ENCODE measurements at places on chromosomes 2 and 18.
A peak's percentile ranks its signal among the peaks of the same experiment; 100 is the strongest.

GRCh38 chr2:143930891-143931290 is 589.0 kb downstream of the ZEB2 start:
- DNase-seq: no peak

- no peak for DNase-seq
Measured at GRCh38 chr2:228181098-228182019, at the start of gene SPHKAP. SPHKAP (minus strand) TSS chr2:228181687; CDS start chr2:228181598, 89 bp downstream.

DNA sequence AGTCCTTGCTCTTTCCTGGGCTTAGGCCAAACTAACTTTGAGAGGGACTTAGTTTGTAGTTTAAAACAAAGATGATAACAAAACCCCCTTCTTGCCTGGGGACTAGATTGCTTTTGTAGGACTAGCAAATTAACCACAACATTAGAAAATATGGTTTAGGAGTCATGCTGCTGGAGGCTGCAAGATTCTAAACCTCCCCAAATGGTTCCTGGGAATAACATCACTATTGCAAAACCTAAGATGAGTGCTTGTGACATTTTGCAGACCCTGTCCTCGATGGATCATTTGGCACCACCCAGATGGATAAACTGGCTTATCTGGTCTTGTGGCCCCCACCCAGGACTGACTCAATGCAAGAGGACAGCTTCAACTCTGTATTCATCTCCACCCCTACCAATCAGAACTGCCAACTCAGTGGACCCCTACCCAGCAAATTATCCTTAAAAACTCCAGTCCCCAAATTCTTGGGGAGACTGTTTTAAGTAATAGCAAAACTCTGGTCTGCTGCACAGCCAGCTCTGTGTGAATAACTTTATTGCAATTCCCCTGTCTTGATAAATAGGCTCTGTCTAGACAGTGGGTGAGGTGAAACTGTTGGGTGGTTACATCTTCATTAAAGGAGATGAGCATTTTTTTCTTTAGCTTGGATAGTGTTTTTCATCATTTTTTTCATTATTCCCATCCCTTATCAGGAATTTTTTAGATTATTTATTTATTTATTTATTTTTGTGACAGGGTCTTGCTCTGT is 58.9 kb downstream of the SPTBN1 start:
- no peak for DNase-seq

DNA sequence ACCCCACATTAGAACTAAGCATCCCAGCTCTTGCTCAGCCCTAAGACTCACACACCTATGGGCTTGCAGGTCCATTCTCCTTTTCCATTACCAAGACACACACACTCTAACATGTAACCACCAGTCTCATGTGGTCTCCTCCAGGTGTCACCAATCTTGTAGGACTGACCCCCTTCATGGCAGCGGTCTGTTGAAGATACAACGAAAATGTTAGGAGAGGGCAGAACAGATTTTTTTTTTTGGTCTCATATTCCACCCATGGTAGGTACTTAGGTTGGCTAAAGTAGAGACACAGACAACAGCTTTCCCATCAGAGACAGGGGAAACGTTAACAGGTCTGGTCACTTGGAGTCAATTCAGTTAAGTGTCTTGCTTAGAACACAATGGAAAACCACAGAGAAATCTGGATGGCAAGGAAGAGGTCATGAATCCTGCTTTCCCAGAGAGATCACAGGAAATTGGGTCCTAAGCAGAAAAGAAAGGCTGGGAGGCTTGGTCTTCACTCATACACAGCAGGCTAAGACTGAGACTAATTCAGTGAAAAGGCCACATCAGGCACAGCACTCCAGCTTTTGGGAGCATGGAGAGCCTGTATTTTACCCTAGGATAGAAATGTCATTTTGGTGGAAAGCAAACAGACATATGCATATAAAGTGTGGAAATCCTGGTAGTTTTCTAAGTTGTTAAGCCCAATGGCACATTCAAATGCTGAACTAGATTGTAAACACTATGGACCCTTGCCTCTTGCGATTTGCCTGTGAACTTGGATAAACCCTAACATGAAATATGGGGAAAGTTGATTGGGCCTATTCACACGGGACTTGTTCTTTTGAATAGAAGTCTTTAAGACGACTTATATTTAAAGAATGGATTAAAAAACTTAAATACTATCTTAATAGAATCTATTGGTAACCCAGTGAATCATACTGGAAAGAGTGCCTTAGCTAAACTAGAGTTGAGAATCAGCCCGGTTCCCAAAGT is 3.8 kb downstream of the FN1 start:
- no peak for DNase-seq

GRCh38 chr18:46386788-46387187 is 270.2 kb downstream of the LOXHD1 start:
- DNase-seq: no peak

DNA sequence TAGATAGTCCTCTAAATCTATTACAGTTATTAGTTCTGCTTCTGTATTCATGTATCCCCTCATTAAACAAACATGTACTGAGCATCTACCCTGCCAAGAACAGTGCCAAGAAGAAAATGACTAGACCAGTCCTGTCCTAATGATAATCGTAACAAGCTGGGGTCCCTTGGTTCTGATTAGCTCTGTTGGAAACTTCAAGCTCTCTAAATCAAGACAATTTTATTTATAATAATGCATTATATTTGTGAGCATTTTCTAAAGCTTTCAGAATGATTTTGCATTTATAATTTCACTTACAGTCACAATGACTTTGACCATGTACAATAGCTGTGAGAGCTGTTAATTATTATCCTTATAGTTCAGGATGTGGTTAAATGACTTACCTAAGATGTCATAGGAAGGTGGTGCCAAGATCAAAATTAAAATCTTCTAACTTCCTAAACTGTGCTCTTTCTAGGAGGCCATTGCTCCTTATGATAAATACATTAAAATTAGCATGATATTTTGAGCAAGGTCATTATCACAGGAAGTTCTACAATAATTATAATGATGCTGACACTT is 336.5 kb upstream of the SLC39A10 start:
- no peak for DNase-seq

GRCh38 chr2:54604871-54605270 is 118.6 kb upstream of the EML6 start:
- no peak for DNase-seq

DNA sequence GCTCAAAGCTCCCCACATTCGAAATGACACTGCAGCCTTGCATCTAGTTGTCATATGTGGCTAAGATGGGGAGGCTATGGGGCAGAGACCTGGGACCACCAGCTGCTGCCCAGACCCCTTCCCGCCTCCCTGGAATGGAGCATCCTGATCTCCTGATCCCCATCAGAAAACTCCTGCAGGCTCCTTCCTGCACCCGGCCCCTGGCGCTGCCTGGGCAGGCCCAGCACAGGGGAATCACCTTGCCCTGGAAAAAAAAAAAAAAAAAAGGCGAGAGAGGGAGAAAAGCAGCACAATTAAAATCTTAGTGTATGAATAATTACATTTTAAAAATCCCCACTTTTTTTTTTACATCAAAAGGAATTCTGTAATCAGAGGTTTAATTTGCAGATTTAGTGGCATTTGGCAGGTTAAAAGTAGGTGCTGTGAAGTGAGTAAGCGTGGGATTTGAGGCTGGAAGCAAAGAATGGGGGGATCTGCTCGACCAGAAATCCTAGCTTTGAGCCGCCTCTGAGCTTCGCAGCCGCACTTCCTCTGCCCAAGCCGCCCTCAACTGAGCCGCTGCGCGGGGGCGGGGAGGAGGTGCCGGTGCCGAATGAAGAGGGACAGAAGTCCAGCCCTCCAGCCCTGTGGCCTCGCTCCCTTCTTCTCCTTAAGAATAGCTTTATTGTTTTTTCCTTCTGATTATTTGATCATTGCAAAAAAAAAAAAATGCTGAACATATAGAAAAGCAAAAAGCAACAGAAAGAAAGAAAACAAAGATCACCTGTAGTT is 30.0 kb downstream of the THNSL2 start:
- DNase-seq: no peak

DNA sequence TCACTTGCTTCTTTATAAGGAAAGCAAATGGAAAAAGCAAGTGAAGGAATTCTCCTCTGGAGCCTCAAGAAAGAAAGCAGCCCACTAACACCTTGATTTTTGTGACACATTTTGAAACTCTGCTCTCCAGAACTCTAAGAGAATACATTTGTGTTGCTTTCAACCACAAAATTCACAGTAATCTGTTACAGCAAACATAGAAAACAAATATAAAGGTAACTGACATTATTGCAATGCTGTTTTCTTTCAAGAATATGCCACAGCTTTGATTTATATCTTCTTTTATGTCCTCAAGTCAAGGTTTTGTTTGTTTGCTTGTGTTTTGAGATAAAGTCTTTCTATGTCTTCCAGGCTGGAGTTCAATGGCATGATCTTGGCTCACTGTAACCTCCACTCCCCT is 103.1 kb upstream of the FIGN start:
- DNase-seq: no peak

GRCh38 chr2:45962177-45962921 is 310.9 kb downstream of the PRKCE start:
- no peak for DNase-seq

DNA sequence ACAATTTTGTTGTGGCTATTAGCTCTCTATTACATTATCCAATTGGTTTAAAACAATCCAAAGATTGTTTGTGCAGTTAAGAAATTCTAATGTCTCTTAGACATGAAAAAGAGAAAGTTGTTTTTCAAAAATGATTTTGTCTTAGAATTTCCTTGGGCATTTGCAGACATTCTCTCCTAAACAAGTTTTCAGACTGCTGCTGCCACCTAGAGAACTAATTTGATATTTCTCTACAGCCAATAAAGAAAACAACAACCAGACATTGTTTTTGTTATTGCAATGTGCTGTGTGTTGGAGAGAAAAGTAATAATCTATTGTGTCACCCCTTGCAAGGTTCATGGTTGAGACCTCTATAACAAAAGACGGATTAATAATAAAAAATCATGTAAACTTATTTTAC is 119.0 kb upstream of the SYT4 start:
- DNase-seq: no peak

DNA sequence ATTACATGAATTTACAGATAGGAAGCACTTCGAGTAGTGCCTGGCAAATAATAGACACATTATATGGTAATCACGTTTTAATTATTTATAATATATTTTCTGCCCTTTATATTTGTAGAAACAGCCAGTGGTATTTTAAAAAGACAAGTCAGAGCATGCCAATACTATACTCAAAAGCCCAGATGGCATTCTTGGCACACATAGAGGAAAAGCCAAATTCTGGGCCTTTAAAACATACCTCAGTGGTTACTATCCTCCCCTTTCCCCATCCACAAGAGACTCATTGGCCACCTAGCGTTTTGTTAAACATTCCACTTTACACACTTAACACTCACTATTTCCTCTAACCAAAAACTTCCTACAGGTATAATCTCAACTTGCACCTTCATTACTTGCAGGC is 63.3 kb upstream of the ZNF804A start:
- no peak for DNase-seq

DNA sequence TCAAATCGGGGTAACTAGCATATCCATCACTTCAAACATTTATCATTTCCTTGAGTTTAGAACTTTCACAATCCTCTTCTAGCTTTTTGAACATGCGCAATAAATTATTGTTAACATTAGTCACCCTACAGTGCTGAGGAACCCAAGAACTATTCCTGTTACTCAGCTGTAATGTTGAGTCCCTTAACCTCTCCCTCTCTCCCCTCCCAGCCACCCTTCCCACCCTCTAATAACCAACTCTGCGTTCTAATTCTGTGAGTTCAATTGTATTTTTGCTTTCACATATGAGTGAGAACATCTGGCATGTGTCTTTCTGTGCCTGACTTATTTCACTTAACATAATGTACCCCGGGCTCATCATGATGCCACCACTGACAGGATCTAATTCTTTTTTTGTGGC is 78.6 kb upstream of the RANBP2 start:
- no peak for DNase-seq

DNA sequence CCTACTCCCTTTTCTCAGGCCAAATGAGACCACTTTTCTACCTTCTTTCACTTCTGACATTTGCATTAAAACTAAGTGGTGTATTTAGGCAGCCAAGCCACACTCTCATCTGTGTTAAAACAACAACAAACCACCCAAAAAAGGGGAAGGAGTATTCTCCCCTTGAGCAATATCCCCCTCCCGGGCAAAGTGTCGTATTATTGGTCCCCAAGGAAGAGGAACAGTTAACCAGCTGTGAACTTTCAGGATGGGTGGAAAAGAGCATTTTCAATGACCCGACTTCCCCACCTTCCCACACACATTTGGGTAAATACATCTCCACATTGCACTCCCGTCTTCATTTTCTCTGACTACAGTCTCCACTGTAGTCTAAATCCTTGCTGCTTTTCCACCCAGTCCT is 44.3 kb downstream of the FEZ2 start:
- DNase-seq: no peak

GRCh38 chr2:161118722-161119121 is 41.5 kb upstream of the TANK start:
- no peak for DNase-seq

GRCh38 chr18:56645415-56646016 is 5.6 kb upstream of the WDR7 start:
- no peak for DNase-seq

DNA sequence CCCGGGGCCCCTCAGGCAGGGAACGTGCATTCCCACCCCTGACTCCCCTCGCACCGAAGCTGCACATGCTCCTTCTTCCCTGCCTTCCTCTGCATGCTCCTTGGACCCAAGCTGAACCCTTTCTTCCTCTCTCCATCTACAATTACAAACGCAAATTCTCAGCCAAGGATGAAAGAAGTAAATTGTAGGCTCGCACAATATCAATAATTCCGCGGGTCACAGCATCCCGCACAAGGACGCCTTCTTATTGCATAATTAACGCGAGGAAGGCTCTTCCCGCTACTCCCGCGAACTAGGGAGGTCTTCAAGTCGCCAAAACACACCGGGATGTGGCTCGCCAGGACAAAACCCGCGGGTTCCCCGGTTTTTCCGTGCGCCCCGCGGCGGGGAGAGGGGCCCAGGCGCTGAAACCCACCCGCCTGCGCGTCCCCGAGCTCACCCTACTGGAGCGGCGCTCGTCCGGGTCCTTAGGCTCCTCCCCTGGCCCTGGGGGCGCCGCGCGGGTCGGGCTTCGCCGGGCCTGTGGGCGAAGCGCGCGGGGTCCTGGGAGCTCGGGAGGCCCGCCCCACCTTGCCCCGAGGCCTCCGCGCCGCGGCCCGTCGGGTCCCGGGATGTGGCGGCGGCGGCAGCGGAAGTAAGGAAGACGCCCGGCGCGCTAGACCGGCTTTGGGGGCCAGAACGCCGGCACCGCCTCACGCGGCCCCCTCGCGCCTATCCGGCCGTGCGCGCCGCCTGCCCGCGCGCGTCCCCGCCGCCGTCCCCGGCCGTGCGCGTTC is at the start of gene CHST10:
CHST10 (minus strand) TSS at position 734 of the 776 bp plus-strand sequence. CDS start 10,993 bp downstream, outside the sequence.
- peak; percentile 14 for DNase-seq

All from effector CD8-positive, alpha-beta T cell (primary cell).